Body of pancreas (tissue), 4 donors: ENCODE measurements at places on chromosomes 3 and 15.

DNA sequence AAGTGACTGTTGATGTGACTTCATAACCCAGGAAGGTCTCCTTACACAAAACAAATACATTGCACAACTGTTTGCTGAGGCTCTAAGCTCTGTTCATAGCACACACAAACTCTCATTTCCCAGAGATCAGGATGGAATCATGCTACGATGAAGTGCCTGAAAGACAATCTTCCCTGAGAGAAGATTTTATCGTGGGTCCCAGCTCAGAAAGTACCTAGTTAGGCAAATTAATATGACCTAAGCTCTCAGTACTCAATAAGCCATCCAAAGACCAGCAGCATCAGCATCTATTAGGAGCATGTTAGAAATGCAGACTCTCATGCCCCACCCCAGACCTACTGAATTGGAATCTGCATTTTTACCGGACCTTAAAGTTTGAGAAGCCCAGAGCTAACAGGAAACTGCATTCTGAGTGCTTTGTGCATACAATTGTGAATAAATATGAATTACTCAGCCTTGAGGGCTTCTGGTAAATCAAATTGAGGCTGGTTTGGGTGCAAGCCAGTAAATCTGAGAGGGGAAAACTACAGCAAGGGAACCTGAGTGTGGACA is 161.5 kb upstream of the C2CD4B start:
- H3K27me3 ChIP-seq = no peaks in the 10 kb centered on the region
- DNase-seq = no peak
- no peak overlapping the region for H3K27ac ChIP-seq
- H3K4me1 ChIP-seq = no peaks in the 10 kb centered on the region
- no peaks in the 10 kb centered on the region for H3K36me3 ChIP-seq
- no peak overlapping the region for H3K4me3 ChIP-seq

DNA sequence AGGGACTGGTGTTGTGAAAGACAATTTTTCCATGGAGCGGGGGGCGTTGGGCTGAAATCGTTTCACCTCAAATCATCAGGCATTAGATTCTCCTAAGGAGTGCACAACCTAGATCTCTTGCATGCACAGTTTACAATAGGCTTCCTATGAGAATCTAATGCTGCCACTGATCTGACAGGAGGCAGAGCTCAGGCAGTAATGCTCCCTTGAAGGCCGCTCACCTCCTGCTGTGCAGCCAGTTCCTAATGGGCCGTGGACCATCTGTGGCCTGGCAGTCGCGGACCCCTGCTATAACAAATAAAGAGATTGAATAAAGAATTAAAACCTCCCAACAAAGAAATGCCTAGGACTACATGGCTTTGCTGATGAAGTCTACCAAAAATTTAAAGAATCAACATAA is 25.3 kb upstream of the ANKRD28 start:
- DNase-seq = no peak
- no peak overlapping the region for H3K27ac ChIP-seq
- H3K4me3 ChIP-seq = no peak overlapping the region
- H3K27me3 ChIP-seq = no peaks in the 10 kb centered on the region
- H3K4me1 ChIP-seq = peaks cover 16% of the 10 kb centered on the region

GRCh38 chr15:39535466-39535865 is 45.4 kb upstream of the THBS1 start:
- DNase-seq = no peak
- H3K4me1 ChIP-seq = no peaks in the 10 kb centered on the region
- no peak overlapping the region for H3K27ac ChIP-seq

DNA sequence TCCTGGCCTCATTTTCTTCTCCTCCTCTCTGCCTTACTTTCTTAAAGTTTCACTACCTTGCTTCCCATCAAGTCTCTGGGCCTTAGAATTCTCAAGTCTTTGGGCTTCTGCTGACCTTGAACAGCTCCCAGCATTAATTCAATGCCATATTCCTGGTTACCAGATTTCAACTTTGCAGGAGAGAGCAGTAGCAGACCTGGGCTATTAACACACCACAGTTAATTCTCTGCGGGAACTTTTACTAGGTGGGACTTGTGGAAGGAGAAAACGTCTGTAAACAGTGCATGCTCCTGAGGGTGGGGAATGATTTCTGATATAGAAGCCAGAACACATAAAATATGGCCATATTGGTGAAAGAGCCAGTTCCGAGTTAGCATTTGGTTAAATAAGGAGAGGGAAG is 214.6 kb downstream of the MEIS2 start:
- H3K4me3 ChIP-seq = no peak overlapping the region
- H3K4me1 ChIP-seq = peaks cover 14% of the 10 kb centered on the region
- no peak overlapping the region for H3K27ac ChIP-seq
- DNase-seq = no peak

DNA sequence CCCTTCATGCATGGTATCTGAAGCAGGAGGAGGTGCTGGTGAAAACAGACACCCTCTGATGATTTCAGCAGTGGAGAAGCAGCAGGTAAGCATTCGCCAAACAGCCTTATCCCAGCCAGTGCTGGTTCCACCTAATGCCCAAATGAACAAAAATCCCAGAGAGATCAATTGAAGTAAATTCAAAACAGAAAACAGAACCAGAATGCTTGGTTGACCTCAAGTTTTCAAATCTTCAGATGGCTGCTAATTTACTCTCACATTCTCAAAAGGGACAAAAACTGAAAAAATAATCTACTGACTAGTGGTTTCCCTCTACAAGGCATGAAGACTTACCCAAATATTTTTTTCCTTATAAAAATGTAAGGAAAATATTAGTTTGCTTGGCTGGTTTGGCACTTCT is 87.0 kb upstream of the MYO5C start:
- no peaks in the 10 kb centered on the region for H3K27me3 ChIP-seq
- H3K4me3 ChIP-seq = no peak overlapping the region
- H3K36me3 ChIP-seq = peaks cover 6% of the 10 kb centered on the region
- H3K27ac ChIP-seq = no peak overlapping the region
